ENCODE measurements at places on chromosomes 5 and 9.

- DNase-seq, result no peak
These were observed 8.0 kb downstream of the WHRN start for GRCh38 chr9:114497236-114497635.

GRCh38 chr9:94655739-94656138 lies 16.4 kb upstream of the FBP1 start:
- DNase-seq, result no peak

DNA sequence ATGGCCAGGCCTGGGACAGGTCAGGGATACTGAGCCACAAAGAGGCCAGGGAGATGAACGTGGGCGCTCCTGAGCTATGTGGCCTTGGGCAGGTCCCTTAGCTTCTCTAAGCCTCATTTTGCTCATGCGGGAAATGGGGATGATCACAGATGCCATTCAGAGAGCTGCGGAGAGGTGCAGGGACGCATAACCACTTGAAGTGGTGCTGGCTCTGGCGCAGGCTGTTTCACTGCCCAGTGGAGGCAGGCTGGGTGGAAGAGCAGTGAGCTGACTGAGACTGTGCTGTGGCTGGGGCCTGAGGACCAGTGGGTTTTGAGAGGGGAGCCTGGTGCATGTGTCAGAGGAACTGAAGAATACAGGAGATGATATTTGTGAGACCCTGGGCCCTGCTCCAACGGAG lies 18.4 kb downstream of the CXXC5 start:
- DNase-seq, result no peak

- no peak for DNase-seq
These were observed 10.5 kb downstream of the GRAMD2B start for GRCh38 chr5:126433701-126434100.

- DNase-seq, result no peak
These were observed 113.6 kb downstream of the EFNA5 start for GRCh38 chr5:107557051-107557658.

All from CD4-positive, alpha-beta memory T cell (primary cell).